Stimulated activated CD4-positive, alpha-beta T cell treated with anti-CD3 and anti-CD28 coated beads, Interleukin-15, amount 100 ng/mL, for 24 hours (primary cell): ENCODE measurements at places on chromosomes 1 and 21.

DNA sequence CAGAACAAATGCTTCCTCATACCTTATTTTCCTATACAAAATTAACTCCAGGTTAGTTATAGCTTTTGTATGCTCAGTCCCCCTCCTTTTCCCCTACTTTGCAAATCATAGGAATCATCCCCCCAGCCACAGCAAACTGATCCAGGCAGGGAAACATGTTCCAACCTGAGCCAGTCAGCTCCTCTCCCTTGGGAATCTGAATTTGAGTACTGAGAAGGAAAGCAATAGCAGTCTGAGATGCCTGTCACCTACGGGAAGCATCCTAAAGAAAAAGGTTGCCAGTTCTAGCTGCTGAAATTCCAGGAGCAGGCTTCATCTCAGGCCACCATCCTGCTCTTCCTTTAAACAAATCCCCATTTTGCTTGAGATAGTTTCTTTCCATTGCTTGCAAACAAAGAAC, 6.9 kb downstream of the ADSS2 start:
- DNase-seq = no peak

- no peak for DNase-seq
Measured at GRCh38 chr1:39819091-39819812, 30.6 kb upstream of the BMP8B start.

DNA sequence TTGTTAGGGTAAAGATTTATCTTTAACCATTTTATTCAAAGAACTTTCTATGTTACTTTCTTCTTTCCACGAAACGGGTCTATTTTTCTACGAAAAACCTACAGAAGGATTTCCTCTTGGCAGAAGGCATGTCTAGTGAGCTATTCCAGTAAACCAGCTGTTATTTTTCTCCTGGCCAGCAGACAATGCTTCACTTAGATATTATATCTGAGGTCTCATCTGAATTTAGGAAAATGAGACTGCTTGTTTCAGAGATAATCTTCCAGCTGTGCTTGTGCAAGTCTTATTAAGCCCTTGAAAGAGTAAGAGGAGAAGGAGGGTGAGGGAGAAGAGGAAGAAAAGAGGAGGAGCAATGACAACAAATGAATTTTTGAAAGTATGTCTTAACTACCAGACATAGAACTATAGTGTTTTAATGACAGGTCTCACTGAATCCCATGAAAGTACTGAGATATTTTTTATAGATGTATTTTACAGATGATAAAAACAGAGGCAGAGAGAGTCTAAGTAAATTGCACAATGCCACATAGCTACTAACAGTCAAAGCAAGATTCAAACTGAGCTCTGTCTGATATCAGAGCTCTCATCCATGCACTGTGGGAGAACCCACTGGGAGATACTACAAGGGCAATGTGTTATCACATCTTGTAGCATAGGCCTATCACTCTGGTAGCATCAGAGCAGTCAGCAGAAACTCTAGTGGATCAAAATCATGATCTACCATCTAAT, 54.6 kb upstream of the SAMSN1 start:
- no peak for DNase-seq

GRCh38 chr1:170664828-170665612, 1.1 kb downstream of the PRRX1 start:
- DNase-seq = no peak
